ENCODE measurements at places on chromosomes 6 and 20.

- no peak for DNase-seq
Observed at GRCh38 chr20:15805154-15805553, 768.1 kb downstream of the KIF16B start.

- no peak for DNase-seq
Observed at GRCh38 chr20:59123678-59124255, 39.9 kb upstream of the ZNF831 start.

GRCh38 chr6:155310596-155310995 is 3.7 kb downstream of the TFB1M start:
- no peak for DNase-seq

GRCh38 chr20:61733891-61734732 is 331.6 kb downstream of the TAF4 start:
- DNase-seq: no peak

- DNase-seq: no peak
Observed at GRCh38 chr20:24163506-24163905, 174.9 kb upstream of the GGTLC1 start.

DNA sequence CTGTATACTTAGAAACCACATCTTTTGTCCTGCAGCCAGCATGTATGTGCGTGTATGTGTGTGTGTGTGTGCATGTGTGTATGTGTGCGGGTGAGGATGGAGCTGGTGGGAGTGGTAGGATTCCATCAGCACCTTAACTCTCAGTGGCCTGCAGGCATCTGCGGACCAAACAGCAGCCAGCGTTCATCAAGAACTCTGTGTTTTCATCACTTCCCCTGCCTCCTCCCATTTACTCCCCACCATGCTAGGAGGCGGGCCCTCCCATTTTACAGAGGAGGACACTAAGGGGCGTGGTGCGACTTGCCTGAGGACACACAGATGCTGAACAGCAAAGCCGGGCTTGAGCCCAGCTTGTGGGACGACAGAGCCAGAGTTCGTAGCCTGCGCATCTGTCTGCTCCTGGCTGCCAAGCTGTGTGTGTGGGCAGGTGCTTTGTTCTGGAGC is 8.9 kb downstream of the VSTM2L start:
- DNase-seq: no peak

DNA sequence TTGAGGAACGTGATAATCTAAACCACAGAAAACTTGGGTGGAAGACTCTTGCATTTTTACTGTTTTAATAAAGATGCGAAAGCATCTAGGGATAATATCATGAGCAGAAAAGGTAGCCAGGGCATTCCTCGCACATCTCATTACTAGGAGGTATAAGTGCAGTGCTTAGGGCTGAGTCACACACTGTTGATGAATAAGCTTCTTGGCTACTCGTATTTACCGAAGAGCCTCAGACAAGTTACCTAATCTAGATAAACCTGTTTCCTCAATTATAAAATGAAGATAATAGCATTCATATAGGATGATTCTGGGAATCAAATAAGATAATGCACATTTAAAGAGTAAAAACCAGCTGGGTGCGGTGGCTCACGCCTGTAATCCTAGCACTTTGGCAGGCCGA is 780 bp upstream of the KIAA0319 start:
- DNase-seq: no peak

DNA sequence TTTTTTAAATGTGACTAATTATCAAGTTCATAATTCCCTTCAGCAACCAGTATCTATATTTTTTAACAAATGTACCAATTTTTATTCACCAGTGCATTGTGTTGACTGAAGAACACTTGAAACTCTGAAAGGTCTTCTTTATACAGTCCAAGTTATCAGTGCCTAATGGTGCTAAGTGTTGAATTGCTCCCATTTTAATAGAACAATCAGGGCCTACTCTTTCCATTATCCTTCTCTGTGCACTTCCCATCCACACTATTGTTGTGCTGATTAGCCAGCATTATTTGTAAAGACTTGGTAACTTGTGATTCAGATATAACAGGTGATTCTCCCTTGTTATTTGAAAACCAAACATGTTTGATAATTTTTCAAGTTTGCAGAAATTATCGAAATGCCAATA is 1209.7 kb upstream of the MAP3K7 start:
- no peak for DNase-seq

- DNase-seq: no peak
Observed at GRCh38 chr6:34259529-34260069, 10.8 kb upstream of the SMIM29 start.

DNA sequence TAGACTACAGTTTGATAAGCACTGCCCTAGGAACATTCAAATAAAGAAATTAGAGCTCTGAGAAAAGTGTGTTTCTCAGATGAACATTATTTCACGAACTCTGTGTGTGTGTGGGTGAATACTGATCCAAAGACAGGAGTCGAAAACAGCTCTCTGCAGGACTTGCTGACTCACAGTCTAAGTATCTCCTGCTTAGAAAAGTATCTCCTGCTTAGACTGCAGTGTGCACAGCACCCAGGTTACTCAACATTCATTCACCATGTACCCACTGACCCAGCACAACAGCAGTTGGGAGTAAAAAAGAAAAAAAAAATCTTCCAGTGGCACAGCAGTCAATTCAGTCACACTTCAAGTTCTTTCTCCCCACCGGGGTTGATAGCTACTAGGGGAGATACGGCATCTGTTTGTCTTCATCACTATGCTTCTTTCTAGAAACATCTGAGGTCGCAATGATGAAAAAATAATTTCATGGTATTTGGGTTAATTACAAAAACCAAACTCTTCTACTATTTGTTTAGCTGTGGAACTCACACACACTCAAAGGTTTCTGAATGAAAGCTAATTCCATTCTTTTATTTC is 48.0 kb downstream of the GCLC start:
- no peak for DNase-seq

DNA sequence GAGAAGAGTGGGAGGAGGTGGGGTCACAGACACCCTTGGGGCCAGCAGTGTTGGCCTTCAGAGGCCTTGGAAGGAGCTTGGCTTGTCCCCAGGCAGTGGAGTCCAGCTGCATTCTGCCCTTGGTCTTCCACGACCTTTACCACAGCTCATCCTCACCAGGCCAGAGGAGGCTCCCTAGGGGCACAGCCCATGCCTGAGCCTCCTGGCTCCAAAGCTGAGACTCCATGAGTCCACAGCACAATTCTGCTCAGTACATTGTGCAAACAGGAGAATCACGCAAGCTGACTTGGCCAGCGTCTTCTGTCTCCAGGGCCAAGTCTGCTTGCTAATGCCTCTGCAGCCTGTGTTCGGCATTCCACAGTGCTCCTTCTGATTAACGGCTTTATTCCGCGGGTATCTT is 337.2 kb downstream of the SMOC2 start:
- DNase-seq: no peak

DNA sequence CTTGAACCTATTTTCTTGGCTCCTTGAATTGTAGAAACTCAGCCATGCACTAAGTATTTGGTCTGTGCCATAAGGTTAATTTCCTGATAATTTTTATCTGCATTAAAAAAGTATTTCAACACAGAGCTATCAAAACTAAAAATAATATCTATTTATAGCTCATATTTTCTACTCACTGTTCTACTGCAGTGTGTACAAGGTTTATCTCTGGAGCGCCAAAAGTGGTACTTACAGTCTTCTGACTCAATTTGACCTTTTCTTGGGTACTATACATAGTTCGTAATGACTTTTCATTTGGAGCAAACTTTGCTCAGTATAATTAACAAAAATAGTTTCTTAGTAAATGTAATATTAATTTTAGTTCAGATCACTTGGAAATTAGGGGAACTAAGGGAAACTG is 69.2 kb downstream of the IRAK1BP1 start:
- no peak for DNase-seq

DNA sequence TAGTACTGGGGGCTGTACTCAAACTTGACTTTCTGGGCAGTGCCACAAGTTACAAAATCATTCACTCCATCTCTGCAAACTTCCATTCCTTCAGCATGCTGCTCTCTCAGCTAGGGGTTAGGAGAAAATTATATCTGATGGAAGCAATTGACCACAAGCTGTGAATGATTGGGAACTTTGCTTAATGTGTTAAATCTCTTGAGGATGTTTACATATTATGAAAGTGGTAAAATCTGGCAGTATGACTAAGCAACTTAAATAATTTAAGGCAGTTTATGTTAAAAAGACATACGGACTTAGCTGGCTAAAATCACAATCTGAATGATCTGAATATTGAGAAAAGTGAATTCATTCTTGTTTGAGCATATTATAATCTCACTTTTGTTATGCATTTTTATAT is 415.0 kb downstream of the PHF3 start:
- no peak for DNase-seq

- DNase-seq: no peak
Observed at GRCh38 chr6:169035385-169036240, 218.0 kb downstream of the THBS2 start.

- DNase-seq: no peak
Observed at GRCh38 chr20:46349742-46350056, 41.4 kb upstream of the CDH22 start.

GRCh38 chr6:147065786-147066185 is 138.4 kb upstream of the STXBP5 start:
- no peak for DNase-seq

All from cerebellar nuclear complex (tissue), 1 donor.